NCI-H2081 treated with DMSO at 0.1 percent for 48 hours (cell line): ENCODE measurements at places on chromosomes 13 and 19.

DNA sequence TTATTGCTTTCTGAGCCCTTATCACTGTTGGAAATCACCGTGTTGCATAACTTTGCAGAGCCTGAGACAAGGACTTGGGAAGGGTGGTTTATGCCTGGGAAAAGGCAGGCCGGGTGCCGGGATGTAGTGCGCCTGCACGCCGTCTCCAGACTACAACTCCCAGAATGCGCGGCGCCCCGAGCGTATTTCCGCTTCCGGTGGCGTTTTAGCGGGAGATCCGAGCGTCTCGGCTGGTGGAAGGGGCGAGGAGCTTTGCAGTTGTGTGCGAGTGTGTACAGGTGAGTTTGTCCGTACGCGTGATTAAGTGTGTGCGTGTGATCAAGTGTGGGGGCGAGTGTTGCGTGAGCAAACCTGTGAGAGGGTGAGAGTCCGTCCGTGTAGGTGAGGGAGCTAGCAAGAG lies 75.4 kb downstream of the PEG3 start:
- no peak for DNase-seq

DNA sequence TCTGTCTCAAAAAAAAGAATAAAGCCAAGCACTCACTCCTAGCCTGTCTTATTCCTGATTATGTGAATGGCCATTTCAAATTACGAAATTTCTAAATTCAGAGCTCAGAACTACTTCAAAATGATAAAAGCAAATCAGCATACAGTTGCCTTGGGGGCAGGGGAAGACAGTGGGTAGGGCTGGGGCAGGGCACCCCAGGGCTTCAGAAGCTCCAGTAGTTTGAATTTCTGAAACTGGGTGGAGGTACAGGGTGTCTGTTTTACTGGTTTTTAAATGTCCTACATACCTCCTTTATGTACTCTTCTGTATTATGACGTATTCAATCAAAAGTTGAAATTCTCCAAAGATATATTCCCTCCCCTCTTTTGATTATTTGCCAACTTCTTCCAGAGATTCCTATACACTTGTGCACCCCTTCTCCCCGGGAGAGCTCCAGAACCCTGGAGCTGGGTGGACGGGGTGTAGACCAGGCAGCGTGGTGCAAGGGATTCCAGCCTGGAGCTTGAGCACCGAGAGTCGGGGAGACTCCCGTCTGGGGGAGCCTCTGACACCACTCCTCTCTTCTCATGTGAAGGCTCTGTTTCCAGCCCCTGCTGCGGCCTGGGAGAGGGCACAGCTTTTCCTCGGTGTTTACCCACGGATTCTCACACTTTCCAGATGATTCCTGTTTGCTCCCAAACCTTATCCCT lies 84.7 kb upstream of the GPR183 start:
- DNase-seq, result no peak

DNA sequence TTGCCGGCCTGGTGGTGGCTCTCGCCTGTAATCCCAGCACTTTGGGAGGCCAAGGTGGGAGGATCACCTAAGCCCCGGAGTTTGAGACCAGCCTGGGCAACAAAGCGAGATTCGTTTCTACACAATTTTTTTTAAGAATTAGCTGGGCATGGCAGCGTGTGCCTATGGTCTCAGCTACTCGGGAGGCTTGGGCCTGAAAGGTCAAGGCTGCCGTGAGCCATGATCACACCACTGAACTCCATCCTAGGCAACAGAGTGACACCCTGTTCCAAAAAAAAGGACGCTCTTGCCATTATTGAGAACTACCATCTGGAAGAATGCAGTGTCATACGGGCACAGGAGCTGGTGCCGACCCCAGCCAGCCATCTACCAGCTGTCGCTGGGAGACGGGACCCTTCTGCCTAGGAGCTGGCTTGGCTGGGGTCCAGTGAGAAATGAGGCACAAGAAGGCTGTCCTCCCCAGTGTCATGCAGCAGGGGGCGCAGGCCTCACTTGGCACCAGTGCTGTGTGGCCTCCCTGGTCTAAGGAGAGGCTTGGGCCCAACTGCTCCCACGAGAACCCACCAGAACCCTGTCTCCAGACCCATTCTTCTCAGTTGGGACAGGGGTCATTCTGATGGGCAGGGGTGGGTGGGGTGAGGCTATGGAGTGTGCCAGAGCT lies 12.2 kb upstream of the RELB start:
- DNase-seq, result no peak

DNA sequence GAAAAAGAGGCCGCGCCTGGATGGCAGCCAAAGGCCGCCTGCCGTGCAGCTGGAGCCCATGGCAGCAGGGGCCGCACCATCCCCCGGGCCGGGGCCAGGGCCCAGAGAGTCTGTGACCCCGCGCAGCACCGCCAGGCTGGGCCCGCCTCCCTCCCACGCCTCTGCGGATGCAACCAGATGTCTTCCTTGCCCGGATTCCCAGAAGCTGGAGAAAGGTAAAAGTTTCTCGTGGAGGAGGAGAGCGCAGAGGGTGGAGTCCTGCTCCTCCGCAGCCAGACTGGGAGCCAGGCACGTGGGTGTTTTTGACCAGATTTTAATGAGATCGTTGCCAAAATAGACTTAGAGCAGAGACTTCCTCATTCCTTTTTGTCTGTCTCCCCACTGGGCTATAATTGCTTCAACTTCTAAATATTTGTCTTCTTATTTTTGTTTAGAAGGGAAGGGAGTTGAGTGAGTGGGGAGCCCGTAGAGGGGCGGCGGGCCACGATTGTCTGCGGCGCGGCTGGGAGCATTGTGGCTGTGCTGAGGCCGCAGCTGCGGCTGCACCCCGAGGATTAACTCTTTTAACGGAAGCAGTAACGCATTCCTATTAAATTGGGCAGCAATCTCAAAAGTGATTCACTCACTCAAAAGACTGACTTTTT lies 22.8 kb upstream of the NDUFS7 start:
- DNase-seq, result no peak

DNA sequence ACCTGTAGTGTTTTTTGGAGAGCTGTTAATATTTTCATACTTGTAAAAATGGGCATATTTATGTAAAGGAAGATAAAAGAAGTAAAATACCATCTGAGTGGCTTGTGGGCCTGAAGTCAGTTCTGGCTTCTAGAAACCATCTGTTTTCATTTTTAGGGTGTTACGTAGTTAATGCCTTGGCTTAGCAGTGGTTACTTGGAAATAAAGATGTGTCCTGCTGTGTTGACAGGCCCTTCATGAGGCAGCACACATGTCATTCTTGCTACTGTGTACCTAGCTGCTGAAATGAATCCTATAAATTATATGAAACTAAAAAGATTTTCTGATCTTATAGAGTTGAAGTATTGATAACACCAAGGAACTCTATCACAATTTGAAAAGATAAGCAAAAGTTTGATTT lies 16.0 kb downstream of the ILF3 start:
- no peak for DNase-seq

DNA sequence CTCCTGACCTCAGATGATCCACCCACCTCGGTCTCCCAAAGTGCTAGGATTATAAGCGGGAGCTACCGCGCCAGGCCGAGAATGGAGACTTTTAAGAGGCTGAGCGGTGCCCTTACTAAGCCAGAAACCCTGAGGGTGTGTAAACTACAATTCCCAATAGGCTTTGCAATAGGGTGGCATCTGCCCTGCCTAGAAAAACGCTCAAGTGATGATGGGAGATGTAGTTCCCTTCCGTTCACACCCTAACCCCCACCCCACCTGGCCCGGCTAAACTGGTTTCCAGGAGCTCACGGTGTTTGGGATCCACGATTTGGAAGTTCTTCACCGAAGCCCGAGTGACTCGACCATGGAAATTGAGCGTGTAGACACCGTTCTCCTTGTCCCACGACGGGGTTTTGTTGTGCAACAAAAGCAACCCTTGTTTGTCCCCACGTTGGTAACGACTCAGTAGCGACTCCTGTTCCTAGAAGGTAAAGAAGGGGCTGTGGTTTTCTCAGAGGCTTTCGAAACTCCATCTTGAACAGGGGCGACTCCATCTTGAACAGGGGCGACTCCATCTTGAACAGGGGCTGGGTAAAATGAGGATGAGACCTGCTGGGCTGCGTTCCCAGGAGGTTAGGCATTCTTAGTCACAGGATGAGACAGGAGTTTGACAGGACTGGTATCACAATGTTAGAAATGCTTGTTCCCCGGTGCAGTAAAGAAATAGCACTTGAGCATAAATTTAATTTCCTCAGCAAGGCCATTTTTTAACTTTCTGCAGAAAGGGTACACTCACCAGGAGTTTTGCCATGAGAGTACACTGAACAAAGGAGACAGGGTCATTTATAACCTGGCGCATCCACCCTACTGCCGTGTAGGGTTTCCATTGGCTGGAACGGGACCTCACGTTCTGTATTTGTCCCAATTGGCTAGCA lies 9.8 kb downstream of the PPP1R15A start:
- no peak for DNase-seq

GRCh38 chr13:112270951-112271350 lies 105.2 kb upstream of the SPACA7 start:
- no peak for DNase-seq

- no peak for DNase-seq
Observed at GRCh38 chr19:39057615-39058014, 25.3 kb upstream of the FBXO27 start.

DNA sequence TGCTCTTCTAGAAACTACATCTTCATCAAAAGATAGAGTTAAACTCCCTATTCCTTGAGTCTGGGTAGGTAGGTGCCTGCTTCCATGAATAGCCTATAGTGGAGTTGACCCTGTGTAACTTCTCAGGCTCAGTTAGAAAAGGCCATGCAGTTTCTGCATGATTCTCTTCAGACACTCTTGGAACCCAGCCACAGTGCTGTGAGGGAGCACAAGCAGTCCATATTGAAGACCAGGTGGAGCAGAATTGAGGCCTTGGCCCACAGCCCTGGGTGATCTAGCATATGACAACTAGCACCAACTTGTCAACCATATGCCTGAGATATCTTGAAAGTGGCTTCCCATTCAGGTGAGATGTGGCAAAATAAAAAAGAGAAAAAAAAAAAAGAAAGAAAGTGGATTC lies 10.3 kb upstream of the PAN3 start:
- no peak for DNase-seq

DNA sequence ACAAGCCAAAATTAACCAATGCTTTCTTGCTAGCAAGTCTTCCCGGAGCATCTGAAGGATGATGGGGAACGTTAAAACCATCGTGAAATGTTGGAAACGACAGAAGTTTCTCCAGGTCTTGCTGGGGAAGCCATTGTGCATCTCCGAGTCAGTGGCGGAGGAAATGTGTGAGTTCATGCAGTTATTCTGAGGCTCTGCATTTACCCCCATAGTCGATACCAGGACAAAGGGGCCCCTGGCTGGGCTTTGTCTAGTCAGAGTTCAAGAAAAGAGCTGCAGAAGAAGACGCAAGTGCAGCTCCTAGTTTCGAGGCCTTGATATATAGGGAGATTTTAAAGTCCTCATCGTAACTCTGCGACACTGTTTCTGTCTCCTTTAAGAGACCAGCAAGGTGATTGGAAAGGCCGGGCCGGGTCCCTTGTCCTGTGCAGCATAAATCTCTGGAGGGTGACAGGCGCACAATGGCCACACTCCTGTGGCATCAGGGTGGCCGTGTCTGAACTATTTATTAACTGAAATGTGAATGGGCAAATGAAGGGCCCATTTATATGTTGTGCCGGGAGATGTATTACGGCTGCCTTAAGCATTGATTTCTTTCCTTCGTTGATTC lies 172.0 kb downstream of the TEX29 start:
- no peak for DNase-seq

DNA sequence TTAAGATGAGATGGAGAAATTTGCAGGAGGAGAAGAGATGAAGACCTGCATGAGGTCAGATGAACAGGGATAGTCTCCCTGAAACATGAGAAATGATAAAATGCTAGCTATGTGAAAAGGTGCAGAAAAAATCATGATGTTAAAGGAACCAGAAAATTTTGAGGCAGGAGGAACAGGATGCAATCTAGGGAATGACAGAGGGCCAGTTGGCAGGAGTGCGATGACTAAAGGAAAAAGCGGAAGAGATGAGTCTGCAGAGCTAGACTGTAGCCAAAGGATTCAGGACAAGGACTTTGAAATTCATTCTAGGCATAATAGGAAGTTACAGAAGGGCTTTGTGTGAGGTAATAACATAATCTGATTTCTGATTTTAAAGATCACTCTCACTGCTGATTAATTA lies 77.9 kb downstream of the TRPC4 start:
- no peak for DNase-seq

DNA sequence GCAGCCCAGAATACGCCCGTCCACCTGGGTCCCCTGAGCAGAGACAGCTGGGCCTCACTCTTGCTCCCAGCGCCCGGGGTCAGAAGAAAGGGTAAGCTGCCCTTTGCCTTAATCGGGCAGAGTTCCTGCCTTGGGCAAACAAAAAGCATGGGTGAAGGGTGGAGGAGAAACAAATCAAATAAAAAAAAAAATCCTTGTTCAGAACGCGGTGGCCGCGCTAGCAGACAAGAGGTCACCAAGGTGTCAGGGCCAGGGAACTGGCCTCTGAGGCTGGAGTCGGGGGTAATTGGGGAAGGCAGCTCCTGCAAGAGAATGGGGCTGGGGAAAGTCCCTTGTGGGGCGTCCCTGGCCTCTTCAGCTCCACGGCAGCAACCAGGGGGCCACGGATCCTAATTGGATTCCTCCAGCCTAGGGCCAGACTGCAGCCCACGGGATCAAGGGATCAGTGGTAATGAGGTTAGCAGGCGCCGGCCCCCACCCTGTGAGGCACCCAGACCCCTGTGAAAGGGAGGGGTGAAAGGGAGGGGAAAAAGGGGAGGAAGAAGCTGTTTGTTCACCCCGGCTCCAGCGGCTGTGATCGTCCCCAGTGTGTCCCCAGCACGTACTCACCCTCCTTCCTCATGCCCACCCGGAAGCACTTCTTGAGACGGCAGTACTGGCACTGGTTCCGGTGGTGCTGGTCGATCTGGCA lies 5.5 kb downstream of the NR2F6 start:
- DNase-seq, result no peak

- DNase-seq, result no peak
Observed at GRCh38 chr19:39832341-39833083, 1.4 kb downstream of the DYRK1B start.

DNA sequence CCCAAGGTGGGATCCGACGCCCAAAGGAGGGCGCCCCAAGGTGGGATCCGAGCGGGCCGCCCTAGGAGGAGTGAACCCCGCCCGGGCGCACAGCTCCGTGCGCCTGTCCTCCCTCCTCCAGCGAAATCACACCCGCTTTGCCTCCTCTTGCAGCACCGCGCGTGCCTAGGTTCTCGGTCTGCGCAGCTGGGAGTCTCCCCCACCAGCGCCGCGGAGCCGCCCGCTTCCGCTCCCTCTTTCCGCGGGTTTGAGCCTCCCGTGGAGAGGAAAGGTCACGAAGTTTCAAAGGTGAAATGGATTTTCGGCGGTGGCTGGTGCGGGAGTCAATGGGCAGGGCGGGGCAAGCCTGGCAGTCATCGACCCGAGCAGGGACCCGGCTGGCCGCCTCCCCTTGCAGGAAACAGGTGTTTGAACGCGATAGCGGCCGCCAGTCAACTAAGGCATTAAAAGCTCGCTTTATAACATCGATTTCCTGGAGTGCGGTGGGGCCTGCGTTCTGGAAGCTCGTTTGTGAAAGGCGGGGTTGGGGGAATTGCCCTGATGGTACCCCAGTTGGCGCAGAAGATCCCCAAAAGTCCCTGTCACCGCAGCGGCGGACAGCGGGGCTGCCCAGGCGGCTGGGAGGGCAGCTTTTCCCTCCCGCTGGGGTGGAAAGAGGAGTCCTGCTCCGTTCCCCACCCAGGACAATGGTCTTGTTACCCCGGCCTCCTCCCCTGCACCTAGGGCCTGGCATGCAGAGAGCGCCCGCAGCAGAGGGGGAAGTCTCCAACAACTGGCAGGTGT lies 9.0 kb upstream of the SOX1 start:
- no peak for DNase-seq

- no peak for DNase-seq
Observed at GRCh38 chr13:40273253-40274025, 393.0 kb downstream of the FOXO1 start.
